Choroid plexus epithelial cell (primary cell): ENCODE measurements at places on chromosomes 5 and 9.
A peak's percentile ranks its signal among the peaks of the same experiment; 100 is the strongest.

GRCh38 chr5:178107756-178108310, 5.5 kb upstream of the N4BP3 start:
- no peak for DNase-seq

GRCh38 chr9:134705786-134706185, 64.2 kb downstream of the COL5A1 start:
- DNase-seq, result no peak

DNA sequence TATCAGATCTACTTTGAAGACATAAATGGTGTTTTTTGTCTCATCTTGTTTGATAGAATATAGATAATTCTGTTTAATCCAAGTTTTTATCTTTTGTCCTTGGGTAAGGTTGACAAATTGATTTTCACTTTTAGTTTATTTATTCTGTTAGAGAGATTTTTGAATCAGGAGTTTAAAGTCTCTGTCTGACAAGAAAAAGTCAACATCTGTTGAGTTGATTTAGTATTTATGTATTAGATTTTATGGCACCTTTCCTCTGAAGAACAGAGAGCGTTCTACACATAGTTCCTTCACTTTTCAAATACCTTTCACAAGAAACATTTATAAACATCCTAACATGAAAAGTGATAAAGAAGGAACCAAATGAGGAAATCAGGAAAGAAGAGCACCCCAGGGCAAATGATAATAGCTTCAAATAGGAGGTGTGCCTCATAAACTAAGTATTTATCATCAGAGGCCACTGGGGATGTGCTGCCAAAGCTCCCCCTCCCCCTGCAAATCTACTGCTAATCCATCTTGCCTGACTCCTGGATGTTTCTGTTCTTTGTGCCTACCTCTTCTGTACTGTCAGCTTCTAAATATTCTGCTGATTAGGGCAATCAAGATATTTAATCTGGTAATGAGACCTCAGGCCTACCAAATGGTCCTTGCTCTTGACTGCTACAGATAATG, 457.7 kb upstream of the CHD1 start:
- DNase-seq, result no peak

DNA sequence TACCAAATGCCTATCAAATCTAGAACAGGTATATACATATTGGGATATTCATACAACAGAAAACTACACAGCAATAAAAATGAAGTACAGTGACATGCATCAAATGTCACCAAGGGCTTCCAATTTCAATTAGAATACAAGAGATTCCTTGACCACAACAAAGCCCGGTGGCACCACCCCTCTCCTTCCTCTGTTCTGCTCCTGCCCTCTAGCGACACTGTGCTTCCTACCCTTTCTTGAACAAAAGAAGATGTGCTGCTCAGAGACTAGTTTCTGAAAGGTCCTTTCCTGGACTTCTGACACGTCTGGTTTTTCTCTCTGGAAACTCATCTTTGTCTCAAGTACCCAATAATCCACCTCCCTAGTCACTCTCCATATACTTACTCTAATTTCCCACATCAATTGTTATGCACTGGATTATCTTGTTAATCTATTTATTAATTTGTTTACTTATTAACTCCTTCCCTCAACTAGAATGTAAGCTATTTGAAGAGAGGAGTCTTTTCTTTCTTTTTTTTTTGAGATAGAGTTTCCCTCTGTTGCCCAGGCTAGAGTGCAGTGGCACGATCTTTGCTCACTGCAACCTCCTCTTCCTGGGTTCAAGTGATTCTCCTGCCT, 70.4 kb upstream of the CTSV start:
- DNase-seq, result peak; percentile 66

- DNase-seq, result no peak
Measured at GRCh38 chr5:162824360-162824759, 613.0 kb upstream of the CCNG1 start.

GRCh38 chr5:104987074-104987473, 1424.5 kb upstream of the NUDT12 start:
- no peak for DNase-seq

GRCh38 chr9:124008303-124008693, 3.3 kb upstream of the LHX2 start:
- DNase-seq, result no peak

- peak; percentile 48 for DNase-seq
Measured at GRCh38 chr5:141742866-141743851, 61.1 kb upstream of the ARAP3 start.

DNA sequence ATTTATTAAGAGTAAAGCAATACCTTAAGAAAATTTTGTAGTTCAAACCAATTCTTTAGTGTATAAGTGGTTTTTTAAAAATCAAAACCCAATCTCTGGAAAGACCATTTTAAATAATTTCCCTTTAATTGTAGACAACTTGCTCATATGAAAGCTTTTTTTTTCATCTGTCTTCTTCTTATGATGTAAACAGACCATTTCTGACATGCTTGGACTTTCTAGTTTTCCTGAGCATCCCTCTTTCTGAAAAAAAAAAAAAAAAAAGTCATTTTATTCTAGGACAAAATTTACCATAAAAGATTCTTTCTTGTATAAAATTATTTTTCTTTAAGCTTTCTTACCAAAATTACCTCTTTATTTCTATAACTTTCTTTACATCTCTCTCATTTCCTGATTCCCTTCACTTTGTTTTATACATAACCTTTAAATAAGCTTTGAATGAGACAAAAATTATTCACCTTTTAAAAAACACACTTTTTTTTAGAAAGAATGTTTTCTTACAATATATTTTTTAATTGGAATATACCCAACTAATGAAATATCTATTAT, 67.5 kb downstream of the COL15A1 start:
- DNase-seq, result peak; percentile 30

DNA sequence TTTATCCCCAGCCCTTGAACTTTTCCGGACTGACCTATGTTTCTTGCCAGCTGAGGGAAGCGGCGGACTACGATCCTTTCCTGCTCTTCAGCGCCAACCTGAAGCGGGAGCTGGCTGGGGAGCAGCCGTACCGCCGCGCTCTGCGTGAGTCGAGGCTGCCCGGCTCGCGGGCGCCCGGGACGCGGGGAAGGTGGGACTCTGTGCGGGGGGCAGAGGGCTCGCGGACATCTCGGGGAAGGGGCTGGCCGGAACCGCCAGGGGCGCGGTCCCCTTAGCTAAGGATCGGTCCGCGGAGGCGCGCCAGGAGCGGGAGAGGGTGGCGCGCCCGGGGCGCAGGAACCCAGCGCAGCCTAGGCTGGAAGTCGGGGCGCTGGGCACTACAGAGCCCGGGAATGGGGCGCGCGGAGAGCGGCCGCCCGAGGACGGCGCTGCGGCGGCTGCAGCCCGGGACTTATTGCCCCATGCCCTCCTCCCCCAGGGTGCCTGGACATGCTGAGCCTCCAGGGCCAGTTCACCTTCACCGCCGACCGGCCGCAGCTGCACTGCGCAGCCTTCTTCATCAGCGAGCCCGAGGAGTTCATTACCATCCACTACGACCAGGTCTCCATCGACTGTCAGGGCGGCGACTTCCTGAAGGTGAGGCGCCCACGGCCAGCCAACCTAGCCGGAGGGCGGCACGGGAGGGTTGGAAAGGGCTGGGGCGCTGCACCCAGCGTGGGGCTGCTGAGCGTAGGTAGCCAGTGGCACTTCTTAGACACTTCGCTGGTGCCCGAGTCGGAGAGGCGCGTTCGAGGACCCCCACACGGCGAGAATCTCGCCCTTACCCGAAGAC, 922 bp downstream of the CRHBP start:
- peak; percentile 36 for DNase-seq

GRCh38 chr9:88984543-88984883, 6.8 kb upstream of the S1PR3 start:
- DNase-seq, result no peak

DNA sequence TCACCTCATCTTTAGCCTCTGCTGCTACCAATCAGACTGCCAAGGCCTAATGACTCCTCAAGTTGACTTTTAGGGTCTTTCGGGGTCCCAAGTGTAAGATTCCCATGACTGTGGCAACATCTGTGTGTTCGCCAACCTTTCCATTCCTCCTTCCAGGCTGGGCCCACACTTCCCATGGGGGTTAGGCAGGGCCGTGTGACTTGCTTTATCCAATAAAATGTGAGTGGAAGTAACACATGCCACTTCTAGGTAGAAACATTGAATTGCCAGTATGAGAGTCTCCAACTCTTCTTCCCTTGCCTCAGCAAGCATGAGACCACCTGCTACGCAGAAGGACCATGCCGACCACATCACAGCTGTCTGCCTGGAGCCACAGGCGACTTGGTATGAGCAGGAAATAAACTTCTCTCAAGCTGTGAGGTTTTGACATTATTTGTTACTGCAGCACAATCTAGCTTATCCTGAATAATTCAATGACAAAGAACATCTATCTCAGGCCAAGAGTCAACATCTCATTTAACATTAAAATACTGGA, 190.4 kb upstream of the IER5L start:
- no peak for DNase-seq

DNA sequence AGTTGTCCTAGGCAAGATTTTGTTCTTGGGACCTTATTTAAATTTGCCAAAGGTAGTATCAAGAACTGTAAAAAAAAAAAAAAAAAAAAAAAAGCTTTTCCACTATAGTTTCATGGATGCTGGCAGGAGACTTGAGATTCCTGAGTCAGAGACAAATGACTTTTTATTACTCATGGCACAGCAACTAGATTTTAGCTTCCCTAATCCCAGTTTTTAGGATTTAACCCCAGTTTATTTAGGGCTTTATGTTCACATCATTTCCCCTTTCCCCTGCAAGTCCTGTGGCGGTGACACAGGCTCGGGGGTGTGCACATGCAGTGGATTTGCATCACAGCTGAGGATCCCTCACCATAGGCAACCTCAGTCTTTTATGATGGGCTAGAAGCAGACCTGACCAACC, 144.9 kb downstream of the GOLPH3 start:
- DNase-seq, result no peak

DNA sequence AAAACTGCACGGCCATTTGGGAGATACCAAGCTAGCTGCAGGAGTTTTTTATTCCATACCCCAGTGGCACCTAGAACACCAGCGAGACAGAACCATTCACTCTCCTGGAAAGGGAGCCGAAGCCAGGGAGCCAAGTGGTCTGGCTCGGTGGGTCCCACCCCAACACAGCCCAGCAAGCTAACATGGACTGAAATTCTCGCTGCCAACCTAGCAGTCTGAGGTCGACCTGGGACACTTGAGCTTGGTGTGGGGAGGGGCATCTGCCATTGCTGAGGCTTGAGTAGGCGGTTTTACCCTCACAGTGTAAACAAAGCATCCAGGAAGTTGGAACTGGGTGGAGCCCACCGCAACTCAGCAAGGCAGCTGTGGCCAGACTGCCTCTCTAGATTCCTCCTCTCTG, 108.9 kb upstream of the CHD1 start:
- DNase-seq, result peak; percentile 20

DNA sequence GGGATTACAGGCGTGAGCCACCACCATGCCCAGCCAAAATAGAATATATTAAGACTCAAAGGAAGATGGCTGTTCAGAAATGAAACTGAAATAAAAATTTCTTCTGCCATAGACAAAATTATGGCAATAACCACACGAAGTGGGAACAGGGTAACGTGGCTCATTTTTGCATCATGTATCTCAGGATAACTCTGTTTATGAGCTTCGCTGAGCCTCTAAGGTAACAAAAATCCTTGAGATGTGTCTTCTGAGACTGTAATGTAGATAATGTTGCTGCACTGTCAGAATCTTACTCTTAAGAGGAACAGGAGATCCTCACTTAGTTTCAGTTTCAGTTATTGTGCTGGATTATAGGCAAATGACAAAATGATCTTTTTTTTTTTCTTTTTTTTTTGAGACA, 153.8 kb downstream of the GOLPH3 start:
- DNase-seq, result no peak

DNA sequence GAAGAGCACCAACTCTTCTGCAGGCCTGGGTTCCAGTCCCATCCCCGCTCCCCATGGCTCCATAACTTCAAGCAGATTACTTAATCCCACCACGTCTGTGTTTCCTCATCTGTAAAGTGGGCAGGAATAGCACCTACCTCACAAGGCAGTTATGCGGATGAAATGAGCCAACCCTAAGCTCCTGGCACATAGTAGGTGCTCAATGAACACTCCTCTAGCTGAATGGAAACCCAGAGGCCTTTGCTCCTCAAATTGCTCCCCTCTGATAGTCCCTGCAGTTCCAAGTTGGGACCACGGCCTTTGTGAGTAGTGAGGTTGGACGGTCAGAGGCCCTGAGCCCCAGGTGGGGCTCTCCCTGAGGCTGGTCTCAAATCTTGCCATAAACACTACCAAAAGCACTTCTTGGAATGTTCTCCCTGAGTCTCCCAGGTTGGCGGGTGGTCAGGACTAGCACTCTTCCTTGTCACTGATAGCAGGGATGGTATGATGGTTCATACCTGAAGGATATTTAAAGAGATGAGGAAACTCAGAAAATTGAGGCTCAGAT, 35.5 kb upstream of the SYNPO start:
- DNase-seq, result no peak

DNA sequence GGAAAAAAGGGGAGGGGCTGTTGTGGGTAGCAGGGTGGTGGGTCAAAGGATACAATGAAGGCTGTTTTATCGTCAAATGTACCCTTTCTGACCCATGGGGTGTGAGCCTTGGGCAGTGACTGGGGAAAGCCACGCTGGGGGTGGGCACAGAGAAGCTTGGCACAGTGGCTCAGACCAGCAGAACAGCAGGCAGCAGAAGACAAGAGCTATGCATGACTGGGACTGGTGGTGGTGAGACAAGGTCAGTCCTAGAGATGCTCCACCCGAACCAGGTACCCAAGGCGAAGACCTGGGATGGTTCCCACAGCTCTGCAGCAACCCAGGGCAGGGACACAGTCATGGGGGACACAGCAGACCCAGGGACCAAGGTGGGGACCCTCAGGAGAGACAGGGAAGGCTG, 38.3 kb downstream of the BICD2 start:
- DNase-seq, result no peak

DNA sequence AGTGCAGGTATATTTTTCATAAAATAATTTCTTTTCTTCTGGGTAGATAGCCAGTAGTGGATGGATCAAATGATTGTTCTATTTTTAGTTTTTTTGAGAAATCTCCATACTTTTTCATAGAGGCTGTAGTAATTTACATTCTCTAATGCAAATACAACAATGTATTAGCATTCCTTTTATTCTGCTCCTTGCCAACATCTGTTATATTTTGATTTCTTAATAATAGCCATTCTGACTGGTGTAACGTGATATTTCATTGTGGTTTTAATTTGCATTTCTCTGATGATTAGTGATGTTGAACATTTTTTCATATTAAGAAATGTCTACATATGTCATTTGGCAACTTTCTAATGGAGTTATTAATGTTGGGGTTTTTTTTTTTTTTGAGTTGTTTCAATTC, 27.2 kb upstream of the SLC36A2 start:
- DNase-seq, result no peak

DNA sequence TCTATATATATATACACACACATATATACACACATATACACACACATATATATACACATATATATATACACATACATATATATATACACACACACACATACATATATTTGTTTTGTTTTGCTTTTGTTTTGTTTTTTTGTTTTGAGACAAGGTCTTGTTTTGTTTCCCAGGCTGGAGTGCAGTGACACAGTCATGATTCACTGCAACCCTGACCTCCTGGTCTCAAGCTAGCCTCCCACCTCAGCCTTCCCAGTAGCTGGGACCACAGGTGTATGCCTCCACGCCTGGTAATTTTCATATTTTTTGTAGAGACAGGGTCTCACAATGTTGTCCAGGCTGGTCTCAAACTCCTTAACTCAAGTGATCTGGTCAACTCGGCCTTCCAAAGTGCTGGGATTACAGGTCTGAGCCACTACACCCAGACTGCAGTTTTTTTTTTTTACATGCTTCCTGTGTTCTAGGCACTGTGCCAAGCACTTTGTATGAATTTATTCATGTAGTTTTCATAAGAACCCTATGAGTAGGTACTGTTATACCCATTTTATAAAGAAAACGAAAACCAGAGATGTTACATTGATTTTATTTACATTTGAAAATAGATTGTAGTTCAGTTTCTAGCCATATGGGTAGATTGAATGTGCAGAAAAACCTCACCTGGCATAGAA, 120.7 kb downstream of the PBX3 start:
- peak; percentile 73 for DNase-seq
